ENCODE measurements at places on chromosomes 12 and 14.

DNA sequence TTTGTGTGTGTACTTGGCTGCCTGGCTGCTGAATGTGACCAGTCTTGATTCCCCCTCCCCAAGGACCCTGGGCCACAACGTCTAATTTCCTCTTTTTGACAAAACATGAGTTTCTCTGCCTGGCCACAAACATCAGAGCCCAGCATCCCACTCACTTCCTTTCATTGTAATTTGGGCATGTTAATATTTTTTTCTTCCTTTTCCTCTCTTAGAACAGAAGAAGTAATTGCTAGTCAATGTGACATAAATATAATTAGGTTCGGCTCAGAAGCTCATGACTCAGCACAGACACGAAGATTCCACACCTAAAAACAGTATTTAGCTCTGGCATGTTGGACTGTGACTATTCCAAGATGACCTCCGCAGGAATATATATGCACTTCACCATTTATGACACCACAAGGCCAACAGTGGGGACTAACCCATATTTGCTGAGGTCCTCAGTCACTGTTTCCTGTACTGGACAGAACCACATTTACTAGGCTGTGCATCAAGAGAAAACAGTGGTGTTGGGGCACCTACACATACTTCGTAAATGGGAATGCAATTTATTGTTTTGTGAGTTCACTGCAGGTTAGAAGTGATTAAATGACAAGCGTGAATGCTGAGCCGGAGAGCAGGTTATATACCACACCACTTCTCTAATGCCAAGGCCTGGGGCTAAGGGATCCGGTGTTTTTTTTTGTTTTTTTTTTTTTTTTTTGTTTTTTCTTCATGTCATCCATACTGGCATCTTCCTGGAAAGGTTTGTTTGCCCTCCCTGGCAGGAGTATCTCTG, 4.2 kb downstream of the GSG1 start:
- peak; percentile 53 for DNase-seq

GRCh38 chr12:94122591-94122990, 25.8 kb upstream of the PLXNC1 start:
- DNase-seq, result no peak

GRCh38 chr12:62681306-62681705, 214.7 kb downstream of the MON2 start:
- DNase-seq, result no peak

DNA sequence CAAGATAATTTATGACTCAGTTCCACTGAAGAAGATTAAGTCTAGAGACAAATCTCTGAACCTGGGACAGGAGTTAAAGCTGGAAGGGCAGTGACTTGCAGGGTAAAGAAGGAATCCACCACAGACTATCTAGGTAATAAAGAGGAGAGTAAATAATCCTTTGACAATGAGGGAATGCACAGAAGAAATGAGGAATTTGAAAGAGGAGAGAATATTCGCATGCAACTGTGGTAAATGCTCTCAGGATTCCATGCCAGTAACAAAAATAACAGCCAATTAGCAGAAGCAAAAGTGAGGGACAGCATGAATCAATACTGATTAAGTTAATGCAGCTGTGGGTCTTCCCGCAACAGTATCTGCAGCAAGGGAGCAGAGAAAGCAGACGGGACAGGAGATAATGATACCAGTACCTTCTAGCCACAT, 77.0 kb downstream of the KITLG start:
- peak; percentile 67 for DNase-seq

- DNase-seq, result peak; percentile 98
Measured at GRCh38 chr12:108802101-108802961, 55.1 kb downstream of the SSH1 start.

DNA sequence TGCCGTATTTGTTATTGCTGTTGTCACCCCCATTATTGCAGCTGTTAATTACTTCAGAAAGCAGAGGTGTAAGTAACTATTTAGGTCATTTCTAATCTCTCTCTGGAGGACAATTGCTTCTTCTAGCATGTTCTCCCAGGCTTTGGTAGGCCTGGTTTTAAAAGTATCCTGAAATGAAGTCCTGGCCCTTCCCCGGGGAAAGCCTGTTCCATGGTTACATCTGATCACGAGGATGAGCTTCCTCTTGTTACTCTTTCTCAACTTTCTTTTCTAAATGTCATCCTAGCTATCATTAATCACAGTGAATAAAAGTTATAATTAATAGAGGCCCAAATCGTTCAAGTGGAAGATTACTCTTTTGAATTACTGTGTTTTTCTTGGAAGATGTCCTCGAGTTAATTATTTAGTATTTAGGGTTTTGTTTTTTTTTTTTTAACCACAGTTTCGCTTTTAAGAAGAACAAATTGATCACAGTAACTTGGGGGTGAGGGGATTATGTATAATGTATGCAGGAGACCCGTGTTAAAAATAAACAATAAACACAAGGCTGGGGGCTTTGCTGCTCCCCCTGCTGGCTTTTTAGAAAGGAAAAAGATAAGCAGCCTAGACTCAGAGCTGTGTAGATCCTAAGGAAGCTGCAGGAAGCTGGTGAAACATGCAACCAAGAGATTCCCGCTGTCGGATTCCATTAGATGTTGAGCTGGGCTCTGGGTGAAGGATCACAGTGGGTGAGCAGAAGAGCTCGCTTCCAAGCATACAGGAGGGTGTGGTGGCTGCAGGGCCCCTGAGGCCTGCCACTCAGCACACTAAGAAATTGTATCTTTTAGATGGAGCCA, 420.1 kb downstream of the FUT8 start:
- peak; percentile 34 for DNase-seq

Measured in EH (cell line).